M059J (cell line): ENCODE measurements at places on chromosomes 4 and X. TPM values are rescaled to one million over a fixed set of nuclear protein-coding genes. Genes with fewer than 3 reads are reported as not detected.

- DNase-seq = no peak
These were observed 21.8 kb upstream of the TNIP3 start for GRCh38 chr4:121185960-121186359.

GRCh38 chr4:165864271-165864670 is 8.8 kb upstream of the TLL1 start:
- DNase-seq = peak; percentile 41

GRCh38 chr4:125389713-125390112 is 75.0 kb downstream of the FAT4 start:
- DNase-seq = peak; percentile 86

DNA sequence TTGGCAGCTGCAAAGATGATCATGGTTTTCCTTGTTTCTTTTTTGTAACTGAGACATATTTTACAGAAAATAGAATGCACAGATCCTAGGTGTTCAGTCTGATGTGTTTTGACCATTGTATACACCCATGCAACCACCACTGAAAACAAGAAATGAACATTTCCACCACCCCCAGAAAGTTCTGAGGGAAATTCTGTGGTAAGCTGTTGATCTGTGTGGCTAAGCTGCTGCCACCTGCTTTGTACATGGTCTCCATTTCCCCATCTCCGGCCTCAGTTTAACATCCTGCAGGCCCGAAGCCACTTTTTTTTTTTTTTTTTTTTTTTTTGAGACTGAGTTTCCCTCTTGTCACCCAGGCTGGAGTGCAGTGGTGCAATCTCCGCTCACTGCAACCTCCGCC is 65.3 kb downstream of the NYX start:
- DNase-seq = no peak

DNA sequence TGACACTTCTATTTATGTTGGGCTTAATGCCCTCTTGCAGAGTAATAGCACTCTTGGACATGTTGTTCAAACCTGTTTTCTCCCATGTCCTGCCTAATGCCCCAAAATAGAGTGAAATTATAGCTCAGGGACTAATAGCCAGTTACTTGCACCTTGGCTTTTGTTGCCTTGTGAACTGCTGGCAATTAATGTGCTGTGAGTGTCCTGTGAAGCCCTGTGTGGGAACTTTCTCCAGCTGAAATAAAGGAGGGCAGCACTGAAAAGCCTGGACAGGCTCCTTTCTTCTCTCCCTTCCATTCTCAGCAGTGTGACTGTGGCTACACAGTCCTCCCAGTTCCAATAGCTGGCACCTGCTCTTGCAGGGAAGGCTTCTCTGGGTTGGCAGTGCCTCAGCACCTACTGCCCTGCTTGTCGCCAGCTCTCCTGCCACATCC is 72.4 kb downstream of the DCLK2 start:
- DNase-seq = no peak

DNA sequence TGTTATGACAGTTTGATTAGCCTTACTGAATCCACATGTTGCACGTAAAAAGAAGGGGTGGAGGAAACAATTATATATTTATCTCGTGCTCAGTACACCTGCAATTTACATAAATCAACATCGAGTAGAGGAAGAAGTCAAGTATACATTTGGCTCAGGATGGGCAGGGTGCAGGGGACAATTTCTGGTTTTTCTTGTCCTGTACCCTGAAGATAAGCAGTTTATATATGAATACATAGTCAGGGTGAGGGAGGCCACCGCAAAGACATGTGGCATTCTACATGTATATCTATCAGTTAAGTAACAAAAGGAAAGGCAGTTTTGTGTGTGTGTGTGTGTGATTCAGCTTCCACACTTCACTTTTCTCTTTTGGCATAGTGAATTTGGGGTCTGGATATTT is 11.1 kb upstream of the EREG start:
- DNase-seq = no peak

The LRP2BP gene
- total RNA-seq = 0.07 and 0.34 TPM in 2 replicates

The REELD1 gene
- total RNA-seq = not detected in 2 replicates

The PNMA6A gene
- total RNA-seq = not detected in 2 replicates
